NCI-H1930 (cell line): ENCODE measurements at places on chromosomes 12 and 14.

DNA sequence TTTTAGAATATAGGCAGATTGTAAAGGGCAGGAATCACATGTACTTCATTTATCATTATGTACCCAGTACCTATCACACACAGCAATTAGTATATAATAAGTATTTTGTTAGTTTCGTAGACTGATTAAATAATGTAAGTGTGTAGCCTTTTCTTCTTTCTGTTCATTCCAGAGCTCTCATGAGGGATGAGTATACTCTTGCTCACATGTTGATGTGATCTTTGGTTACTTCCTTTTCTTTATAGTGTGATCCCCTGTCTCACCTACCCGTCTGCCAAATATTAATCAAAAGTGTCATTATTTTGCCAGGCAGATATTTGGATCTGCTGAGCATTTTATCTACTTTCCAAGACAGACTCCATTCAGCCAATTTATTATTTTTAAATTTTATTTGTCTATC, 156.1 kb downstream of the PCNX1 start:
- DNase-seq, result no peak

- DNase-seq, result no peak
Observed at GRCh38 chr12:89373763-89374572, 21.7 kb upstream of the DUSP6 start.

DNA sequence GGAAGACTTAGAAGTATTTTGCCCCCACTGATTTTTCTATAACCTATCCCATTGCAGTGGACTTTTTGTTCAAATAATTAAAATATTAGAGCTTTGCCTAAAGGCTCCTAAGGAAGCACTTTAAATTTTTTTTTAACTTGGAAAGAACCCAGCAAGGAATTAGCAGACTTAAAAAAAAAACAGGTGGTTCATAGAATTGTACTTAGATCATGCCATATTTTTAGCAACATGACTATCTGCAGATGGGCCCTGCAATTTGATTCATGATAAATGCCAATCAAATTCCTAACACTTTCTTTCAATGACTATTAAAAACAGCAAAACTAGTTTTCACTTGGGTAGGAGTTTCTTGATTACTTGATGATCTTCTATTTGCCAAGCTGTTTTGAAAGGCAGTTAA, 11.5 kb downstream of the ADAMTS20 start:
- no peak for DNase-seq

DNA sequence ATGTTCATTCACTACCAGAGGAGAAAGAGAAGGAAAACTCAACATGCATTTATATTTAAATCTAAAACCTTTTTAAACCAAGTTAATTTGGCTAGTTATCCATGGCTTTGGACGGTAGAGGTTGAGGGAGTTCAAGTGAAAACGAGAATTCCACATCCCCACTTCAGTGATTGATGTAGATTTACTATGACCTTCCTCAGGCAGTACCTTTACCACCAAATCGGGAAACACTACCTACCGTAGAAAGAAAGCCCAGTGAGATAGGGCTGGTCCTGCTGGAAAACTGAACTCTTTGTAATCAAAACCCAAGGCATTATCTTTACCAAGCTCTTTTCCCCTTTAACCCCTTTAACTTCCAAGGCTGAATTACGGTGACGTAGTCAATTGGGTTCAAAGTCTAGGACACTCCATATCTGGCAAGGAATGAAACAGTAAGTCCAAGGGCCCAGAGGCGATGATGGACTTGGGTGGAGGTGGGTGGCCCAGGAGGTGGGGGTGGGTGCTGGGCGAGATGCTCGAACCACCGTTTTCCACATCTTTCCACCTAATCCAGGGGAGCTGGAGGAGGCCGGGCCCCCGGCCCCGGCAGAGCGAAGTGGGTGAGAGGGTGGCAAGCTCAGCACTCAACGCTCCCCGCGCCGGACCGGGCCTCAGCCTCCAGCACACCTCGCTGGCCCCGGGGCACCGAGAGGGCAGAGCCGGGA, 618 bp downstream of the SEC23A start:
- no peak for DNase-seq

GRCh38 chr14:89320381-89321000, 96.5 kb downstream of the FOXN3 start:
- DNase-seq, result no peak

- DNase-seq, result no peak
Observed at GRCh38 chr14:60641742-60642269, 7.5 kb downstream of the SIX1 start.

DNA sequence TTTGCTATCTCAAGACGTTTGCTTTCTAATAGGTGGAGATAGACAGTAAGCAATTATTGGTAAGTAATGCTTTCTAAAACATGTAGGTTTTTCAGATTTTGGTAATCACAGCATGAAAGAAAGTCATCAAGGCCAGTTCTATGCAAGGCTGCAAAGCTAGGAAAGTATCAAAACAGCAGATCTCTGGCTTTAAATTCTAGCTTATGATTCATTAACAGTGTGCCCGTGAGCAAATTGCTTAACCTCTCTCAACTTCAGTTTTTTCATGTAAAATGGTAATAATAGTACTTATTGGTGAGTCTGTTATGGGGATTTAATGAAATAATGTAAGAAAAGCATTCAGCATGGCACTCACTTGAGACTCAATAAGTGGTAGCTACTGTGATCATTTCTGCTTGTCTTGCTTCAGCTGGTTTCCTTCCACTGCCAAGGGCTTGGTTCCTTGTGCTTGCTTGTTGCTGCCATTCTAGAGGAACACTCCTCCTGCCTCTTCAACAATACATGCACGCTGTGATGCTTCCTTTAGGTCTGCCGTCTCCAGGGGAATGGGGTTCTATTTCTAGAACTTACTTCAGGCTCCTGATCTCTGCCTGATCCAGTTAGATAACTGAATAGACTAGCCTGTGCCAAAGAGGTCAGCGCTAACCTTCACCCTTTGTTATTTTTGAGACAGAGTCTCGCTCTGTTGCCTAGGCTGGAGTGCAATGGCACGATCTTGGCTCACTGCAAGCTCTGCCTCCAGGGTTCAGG, 88.4 kb downstream of the CAND1 start:
- DNase-seq, result no peak

GRCh38 chr12:54622463-54623183, 12.1 kb downstream of the LACRT start:
- no peak for DNase-seq

DNA sequence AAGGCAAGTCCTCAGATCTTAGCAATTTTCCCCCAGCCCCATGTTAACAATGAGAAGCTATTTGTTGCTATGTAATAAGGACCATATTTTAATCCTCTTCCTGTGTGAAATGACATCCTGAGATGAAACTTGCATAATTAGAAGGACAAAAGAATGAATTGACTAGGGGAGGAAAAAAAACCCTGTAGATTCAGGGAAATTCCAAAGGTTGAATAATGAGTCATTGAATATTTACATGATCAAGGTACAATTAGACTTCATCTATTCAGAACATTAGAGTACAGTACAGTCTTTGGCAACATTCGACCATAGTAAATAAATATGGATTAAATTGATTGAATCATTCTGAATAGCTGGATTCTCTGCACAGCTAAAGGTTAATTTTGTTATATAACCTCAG, 9.4 kb downstream of the MYBPC1 start:
- no peak for DNase-seq

GRCh38 chr12:109010259-109010658, 10.6 kb downstream of the SVOP start:
- no peak for DNase-seq

GRCh38 chr12:97283297-97283696, 179.3 kb upstream of the RMST start:
- no peak for DNase-seq
